DMS53 (cell line): ENCODE measurements at places on chromosomes 4 and X.

GRCh38 chrX:54044877-54045338 is 635 bp upstream of the PHF8 start:
- DNase-seq: no peak

GRCh38 chr4:84680956-84681355 is 98.0 kb downstream of the CDS1 start:
- no peak for DNase-seq

GRCh38 chrX:101460669-101461068 is 24.6 kb upstream of the ARMCX4 start:
- DNase-seq: peak; percentile 2

- no peak for DNase-seq
Observed at GRCh38 chrX:145773006-145773405, 44.6 kb upstream of the SLITRK2 start.

GRCh38 chr4:140756319-140757231 is at the start of gene TBC1D9:
TSS of gene TBC1D9 (minus strand) at chr4:140756385. CDS start at chr4:140756045, 340 bp downstream.
- DNase-seq: peak; percentile 92

GRCh38 chr4:147933316-147933715 is 201.4 kb downstream of the ARHGAP10 start:
- peak; percentile 12 for DNase-seq

- no peak for DNase-seq
Observed at GRCh38 chr4:26780539-26780938, 80.1 kb upstream of the STIM2 start.

GRCh38 chrX:150199181-150199580 is 163.9 kb upstream of the MAMLD1 start:
- DNase-seq: no peak

- DNase-seq: no peak
Observed at GRCh38 chrX:12686331-12686730, 104.9 kb upstream of the PRPS2 start.

DNA sequence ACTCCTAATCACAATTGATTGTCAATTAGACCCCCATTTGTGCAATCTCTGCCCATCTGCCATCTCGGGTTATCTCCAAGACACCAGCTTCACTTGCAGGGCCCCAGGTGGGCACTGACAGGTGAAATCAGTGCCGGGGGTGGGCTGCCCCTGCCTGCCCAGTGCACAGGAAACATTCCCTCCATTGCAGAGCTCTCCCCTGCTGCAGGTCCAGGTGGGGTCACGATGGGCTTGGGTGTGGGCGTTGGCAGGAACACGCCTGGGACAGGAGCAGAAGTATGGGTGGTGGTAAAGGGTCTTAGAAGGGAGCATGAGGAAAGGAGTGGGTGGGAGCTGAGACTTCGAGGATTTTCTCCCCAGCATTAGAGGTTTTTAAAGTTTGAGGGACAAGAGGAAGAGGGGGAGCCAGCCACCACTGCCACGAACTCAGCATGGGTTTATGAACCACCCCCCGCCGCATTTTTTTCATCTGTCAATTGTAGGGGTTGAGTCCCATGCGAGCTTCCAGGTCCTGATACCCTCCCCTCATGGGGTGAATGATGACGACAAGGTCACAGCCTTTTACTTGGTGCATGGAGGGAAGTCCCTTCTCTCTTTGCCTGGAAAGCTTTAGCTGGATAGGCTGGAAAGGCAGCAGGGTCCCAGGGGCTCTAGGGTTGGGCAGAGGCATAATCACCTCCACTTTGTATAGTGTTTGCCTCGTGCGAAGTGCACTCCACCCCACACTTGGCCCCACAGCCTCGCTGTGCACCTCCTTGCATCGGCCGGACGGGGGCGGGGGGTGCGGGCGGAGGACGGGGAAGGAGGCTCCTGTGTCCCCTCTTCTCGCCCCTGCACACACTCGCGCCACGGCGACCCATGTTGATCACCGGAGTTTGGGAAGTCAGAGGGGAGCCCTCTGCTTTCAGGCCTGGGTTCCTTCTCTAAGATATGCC is 3.5 kb upstream of the NKX1-1 start:
- DNase-seq: no peak

DNA sequence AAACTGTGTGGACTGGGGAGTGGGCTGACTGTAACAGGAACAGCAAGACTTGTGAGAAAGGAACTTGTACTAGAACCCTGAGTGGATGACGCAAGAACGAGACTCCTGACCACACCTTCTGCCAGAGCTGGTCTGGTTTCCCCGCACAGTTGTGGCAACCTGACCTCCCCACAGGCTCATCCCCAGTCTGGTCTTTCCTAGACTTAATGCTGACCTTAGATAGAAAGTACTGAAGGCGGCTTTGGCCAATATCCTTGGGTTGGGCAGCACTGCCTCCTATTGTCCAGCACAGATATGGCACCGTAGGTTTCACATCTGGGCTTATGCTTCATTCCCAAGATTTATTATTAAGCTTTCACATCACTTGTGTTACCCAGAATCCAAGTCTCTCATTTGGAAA is 137.8 kb upstream of the FRG1 start:
- DNase-seq: peak; percentile 16

DNA sequence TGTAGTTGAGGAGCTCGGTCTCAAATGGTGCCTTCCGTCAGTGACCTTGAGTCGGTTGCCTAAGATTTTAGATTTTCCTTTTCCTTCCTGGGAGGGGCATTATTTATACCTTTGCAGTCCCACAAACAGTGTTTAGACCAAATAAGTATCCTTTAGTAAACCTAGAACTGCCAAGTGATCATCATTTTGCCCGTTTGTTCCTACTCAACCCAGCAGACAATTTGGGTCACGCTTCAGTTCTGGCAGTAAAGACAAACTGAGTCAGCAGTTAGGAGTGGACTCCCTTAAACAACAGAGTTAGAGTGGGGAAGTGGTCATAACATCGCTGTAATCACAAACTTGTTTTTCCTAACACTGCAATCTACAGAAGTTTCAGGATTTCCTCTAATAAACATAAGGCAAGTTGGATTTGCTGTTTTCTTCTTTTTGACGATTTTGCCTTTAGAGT is 777 bp upstream of the WDFY3 start:
- no peak for DNase-seq

DNA sequence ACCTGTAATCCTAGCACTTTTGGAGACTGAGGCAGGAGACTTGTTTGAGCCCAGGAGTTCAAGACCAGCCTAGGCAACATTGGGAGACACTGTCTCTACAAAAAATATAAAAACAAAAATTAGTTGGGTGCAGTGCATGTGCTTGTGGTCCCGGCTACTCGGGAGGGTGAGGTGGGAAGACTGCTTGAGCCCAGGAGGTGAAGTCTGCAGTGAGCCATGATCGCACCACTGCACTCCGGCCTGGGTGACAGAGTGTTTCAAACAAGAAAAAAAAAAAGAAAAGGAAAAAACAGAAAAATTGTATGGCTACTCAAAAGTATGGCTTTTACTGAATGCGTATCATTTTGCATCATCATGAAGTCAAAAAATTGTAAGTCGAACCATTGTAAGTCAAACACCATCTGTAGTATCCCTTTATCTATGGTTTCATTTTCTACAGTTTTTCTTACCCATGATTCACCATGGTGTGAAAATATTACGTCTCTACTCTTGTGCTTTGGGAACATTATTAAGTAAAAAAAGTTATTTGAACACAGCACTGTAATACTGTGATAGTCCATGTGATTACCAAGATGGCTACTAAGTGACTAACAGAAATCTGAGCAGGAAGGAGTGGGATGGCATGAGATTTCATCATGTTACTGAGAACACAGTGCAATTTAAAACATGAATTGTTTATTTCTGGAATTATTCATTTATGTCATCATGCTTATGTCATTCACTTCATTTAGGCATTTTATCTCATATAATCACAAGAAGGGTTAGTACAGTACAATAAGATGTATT is 26.5 kb upstream of the MANBA start:
- DNase-seq: no peak

DNA sequence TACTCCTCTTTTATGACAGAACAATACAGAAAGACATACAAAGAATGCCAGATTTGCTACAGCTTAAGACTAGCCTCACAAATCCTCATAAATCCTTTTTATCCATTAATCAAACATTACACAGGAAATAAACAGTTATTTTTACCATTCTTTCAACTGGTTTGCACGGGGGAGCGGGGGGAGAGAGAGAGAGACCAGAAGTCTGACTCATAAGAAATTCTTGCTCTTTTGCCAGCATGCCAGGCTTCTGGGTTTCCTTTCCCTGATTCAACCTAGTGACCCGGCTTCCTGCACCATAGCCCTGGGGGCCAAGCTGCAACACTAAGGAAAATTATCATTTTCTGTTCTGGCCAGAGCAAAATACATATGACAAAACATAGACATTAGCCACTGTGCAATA is 6.8 kb upstream of the RRAGB start:
- no peak for DNase-seq

DNA sequence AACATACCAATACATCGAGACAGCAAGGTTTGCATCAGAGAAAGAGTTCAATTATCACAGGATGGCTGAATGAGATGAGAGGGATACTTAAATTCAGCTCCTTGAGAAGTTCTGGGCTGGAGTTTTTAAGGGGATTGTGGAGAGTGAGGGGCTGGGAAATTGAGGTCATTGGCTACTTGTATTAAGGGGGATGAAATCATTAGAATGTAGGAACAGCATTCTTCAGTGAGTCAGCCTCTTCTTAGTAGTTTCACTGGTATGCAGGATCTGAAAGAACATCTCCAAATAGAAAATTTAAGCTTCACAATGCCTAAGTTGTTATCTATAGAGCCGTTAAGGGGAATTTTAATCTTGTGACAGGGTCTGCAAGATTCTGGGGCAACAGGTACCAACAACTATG is 211.6 kb upstream of the TAPT1 start:
- no peak for DNase-seq

- DNase-seq: peak; percentile 85
Observed at GRCh38 chrX:100413229-100413628, 3.2 kb upstream of the PCDH19 start.

DNA sequence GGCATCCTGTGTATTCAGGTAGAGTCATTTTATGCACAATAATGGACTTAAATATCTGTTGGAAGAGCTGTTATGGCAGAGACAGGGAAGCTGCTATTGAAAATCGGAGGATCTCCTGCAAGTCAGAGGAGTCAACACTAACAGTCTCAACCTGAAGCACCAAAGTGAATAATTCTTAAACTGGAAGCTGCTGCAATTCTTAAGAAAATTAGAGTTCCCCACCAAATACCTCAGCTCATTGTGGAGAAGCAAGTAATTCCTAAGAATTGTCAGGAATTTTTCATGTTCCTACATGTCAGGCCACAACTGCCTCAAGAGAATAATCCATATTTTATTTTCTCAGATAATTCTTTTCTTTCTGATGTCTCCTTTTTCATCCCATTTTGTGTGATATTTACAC is 892.6 kb upstream of the LCORL start:
- no peak for DNase-seq

GRCh38 chrX:3295731-3296130 is 50.7 kb downstream of the MXRA5 start:
- peak; percentile 7 for DNase-seq

DNA sequence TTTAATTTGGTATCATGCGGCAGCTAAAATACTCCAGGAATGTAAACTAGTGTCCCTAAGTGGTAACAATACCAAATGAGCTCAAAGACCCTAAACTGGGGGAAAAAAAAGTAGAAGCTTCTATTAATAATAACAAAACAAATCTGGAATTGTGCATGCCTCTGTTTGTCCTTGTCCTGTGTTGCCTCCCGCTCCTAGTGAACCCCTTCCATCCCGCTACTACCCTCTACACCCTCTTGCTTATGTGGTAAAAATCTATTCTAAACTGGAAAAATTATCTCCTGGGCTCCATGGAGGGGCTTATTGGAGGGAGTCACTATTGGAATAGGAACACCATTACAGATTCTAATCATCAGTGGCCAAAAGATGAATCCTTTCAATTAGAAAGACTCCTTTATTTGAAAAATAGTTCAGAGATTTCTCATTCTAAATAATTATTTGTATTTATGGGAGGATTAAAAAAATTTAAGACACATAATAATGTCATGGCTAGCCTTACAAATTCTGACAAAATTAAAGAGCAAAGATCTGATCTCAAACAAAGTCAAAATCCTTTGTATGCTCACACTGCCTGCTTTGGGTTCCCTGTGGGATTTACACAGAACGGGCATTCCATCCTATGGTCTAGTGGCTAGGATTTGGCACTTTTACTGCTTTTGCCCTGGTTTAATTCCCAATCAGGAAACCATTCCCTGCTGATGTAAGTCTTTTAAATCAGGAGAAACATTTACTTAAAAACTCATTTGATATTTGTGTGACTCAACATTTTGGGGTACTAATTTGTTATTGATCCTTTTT is 34.7 kb upstream of the FMR1 start:
- no peak for DNase-seq

GRCh38 chr4:52234561-52235440 is 183.7 kb downstream of the SPATA18 start:
- DNase-seq: peak; percentile 64

DNA sequence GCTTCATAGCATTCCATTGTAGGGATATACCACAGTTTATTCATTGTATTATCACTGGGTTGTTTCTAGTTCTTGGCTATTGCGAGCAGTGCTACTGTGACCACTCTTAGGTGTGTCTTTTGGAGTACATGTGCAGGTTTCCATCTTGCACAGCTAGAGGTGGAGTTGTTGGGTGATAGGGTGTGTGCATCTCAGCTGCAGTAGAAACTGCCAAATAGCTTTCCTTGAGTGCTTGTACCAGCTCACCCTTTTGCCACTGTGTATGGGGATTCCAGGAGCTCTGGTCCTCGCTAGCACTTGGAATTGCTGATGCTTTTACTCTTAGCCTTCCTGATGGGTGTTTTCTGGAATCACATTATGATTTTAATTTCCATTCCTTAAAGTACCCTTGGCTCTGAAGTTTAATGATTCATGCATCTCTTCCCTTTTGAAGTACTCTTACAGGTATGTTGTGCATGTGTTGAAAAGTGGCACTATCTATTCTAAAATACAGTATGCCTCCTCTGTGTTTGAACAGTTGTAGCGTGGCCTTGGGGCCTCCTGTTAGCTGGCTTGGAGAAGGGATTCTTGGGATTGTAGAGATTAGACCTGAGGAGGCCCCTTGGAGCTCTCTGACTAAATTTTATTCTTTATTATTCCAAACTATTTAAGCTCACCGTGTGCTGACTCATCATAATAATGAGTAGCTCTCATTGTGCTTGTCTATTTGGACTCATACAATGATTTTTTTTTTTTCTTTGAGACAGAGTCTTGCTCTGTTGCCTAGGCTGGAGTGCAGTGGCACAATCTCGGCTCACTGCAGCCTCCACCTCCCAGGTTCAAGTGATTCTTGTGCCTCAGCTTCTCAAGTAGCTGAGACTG is 38.4 kb downstream of the HTT start:
- DNase-seq: no peak

GRCh38 chr4:124104101-124104500 is 608.4 kb downstream of the ANKRD50 start:
- DNase-seq: no peak

GRCh38 chr4:5045097-5045496 is 6.2 kb upstream of the STK32B start:
- DNase-seq: no peak

- no peak for DNase-seq
Observed at GRCh38 chrX:88366314-88366713, 380.7 kb upstream of the CPXCR1 start.

GRCh38 chrX:43003939-43004338 is 226.0 kb upstream of the PPP1R2C start:
- DNase-seq: no peak

- DNase-seq: no peak
Observed at GRCh38 chrX:149205937-149206336, 299.2 kb downstream of the IDS start.
